ENCODE measurements at places on chromosomes 6 and 20. TPM values are rescaled to one million over a fixed set of nuclear protein-coding genes. Genes with fewer than 3 reads are reported as not detected.

DEFB124 gene
- total RNA-seq, result not detected

GRCh38 chr6:110981202-110981600 is 637 bp upstream of the RPF2 start:
- H3K4me3 ChIP-seq, result peak overlapping the region; percentile 73
- no peak for DNase-seq
- no peaks in the 10 kb centered on the region for H3K4me1 ChIP-seq
- H3K36me3 ChIP-seq, result peaks cover 7% of the 10 kb centered on the region
- H3K27ac ChIP-seq, result peak overlapping the region; percentile 78

DNA sequence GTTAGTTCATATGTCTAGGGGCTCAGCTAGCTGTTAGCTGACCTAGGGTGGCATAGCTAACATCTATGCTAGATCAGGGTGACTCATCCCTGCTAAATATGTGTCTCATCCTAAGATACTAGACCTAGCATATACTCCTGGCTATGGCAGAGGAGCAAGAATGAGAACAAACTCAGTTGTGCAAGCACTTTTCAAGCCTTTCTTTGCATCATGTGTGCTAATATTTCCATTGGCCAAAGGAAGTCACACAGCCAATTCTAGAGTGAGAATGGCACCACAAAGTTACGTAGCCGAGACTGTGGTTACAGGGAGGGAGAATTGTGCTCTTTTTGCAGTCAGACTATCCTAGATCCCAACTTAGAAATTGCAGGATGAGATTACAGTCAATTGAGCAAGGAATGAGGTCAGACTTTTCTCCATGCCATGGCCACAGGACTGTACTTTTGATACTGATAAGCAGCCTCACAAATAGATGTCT is 78.7 kb downstream of the PLCB4 start:
- H3K4me3 ChIP-seq, result no peak overlapping the region
- H3K27ac ChIP-seq, result no peak overlapping the region
- no peaks in the 10 kb centered on the region for H3K27me3 ChIP-seq
- DNase-seq, result no peak

- H3K27me3 ChIP-seq, result no peaks in the 10 kb centered on the region
- H3K36me3 ChIP-seq, result no peaks in the 10 kb centered on the region
- H3K27ac ChIP-seq, result peak overlapping the region; percentile 71
- no peak overlapping the region for H3K4me3 ChIP-seq
- no peaks in the 10 kb centered on the region for H3K4me1 ChIP-seq
Observed at GRCh38 chr6:17583811-17584210, 16.3 kb upstream of the FAM8A1 start.

- H3K27me3 ChIP-seq, result no peaks in the 10 kb centered on the region
- H3K36me3 ChIP-seq, result no peaks in the 10 kb centered on the region
- no peaks in the 10 kb centered on the region for H3K4me1 ChIP-seq
Observed at GRCh38 chr20:56760610-56761009, 131.5 kb downstream of the TFAP2C start.

CGA gene
- total RNA-seq, result not detected

Measured in ascending aorta (tissue), 2 donors.